Natural killer cell treated with Interleukin-12 subunit alpha and Interleukin-12 subunit beta and Interleukin-15 and Interleukin-18, amount 100 ng/mL, for 72 hours (primary cell): ENCODE measurements at places on chromosomes 16 and 17.

DNA sequence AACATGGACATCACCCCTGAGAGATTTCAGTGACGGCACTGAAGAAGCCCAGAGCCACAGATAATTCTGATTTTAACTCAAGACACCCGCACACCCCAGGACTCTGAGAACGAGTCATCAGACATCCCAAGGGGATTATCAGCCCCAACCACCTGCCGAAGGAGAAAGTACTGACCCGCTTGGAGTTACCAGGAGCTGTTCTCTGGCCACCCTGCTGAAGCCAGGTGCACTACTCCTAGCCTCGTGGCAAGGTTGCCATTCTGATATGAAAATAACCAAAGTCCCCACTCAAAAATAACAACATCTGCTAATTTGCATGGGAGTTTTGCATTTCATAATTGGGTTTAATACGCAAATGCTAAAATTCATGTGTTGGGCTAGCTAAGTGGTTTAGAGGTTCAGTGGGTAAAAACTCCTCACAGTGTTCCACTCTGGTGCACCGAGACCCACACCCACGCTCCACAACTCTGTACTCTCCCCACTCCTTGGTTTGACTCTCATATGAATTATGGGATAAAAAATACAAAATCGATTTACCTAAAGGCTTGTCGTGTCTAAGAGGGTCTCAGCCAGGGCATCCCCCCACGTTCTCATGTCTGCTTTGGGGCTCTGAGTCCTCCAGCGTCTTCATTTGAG lies 143.0 kb upstream of the NOL11 start:
- no peak for DNase-seq

DNA sequence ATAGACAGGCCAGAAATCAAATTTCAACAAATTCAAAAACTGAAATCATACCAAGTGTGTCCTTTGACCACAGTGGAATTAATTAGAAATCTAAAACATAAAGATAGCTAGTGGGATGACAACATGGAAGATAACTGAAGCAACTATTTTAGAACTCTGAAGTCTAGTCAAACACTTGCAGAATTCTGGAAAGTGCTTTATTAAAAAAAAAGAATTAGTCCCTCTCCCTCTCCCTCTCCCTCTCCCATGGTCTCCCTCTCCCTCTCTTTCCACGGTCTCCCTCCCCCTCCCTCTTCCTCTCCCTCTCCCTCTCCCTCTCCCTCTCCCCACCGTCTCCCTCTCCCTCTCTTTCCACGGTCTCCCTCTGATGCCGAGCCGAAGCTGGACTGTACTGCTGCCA lies 6.7 kb upstream of the OR4D1 start:
- no peak for DNase-seq

DNA sequence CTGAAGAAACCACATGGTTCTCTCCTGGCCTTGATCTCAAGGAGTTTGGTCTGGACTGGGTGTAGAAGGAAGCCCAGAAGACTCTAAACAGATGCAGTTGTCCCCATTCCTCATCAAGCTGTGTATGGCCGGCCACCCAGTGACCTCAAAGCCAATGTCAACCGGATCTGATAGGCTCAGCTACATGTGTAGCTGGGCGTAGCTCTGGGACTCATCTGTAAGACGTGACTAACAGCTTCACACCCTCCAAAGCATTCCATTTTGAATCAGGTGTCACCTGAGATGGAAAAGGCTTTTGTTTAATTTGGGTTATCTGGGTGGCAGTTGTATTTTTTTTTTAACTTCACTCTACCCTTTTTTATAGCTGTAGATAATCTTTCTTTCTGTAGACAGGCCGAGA lies 130.4 kb downstream of the ABCC12 start:
- DNase-seq: no peak

DNA sequence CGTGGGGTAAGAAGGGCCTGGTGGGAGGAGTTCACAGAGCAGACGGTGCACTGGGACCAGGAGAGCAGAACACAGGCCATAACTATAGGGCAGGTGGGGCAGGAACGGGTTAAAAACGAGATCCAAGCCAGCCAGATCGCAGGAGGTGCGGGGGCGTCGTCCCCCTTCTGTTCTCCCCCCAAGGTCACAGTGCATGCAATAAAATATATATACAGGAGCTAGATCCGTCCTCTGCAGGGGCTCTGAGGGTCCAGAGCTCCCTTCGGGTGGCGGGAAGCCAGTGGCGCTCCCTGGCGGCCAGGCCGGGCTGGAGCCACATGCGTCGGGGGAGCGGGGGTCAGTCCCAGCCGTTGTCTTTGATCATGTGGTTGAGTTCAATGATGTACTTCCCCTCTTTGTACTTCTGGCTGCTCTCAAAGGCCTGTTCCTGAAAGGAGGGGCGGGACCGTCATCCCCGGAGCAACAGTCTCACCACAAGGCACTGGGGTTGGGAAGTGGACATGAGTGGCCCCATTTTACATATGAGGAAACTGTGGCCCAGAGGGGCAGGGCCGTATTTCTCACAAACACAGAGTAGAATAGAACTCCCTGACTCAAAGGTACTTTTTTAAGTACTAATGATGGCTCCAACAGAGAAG lies 768 bp upstream of the TBX6 start:
- peak; percentile 91 for DNase-seq

GRCh38 chr17:74733365-74734122 lies 3.5 kb upstream of the RAB37 start:
- DNase-seq: no peak

DNA sequence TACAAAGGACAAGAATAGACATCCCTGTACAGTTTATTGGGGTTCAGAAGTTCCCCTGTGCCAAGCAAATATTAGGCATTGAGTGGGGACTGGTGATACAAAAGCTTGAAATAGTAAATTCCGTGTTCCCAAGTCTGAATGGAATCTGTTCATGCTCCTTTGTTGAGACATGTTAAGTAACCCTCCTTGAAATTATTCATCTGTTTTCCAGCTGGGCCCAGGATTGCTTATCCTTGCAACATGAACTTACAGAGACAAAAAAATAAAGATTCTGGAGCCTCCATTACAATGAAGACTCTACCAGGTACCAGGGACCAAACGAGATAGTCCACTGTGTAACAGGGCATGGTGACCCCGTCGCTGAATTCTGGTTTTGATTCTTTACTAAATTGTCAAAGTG lies 6.1 kb upstream of the CCL8 start:
- no peak for DNase-seq

DNA sequence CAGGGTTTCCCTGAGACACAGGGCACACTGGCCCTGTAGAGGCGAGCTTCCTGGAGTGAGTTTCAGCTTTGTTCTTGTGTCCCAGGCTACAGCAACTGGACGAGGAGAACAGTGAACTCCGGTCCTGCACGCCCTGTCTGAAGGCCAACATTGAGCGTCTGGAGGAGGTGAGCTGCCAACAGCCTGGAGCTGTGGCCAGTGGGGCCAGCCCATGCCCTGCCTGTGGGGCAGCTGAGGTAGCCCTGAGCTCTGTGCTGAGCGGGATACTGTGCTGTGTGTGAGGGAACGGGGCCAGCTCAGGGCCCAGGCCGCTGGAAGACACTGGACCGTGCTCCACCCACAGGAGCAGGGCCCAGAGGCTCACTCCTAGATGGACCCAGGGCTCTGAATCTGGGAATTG lies 8.7 kb upstream of the CAPN15 start:
- no peak for DNase-seq

DNA sequence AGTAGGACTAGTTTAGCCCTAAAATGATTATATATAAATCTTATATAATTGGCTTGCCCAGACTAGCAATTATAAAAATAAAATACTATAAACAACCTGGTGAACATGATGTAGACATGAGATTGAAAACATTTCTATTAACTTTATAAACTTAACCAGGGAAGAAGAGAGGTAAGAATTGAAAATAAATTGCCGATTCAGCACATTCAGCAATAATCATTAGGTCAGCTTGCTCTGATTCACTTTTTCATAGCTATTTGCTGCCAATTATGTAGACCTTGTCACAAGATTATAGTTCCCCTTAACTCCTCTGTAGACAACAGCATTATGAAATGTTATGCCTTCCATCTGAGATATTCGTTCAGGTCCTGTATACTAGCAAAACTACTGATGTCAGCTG lies 199.3 kb upstream of the CA10 start:
- no peak for DNase-seq

- DNase-seq: no peak
These were observed 10.0 kb downstream of the TMEM235 start for GRCh38 chr17:78241277-78242023.

- no peak for DNase-seq
These were observed 47.1 kb downstream of the COX10 start for GRCh38 chr17:14116263-14117024.

GRCh38 chr16:85347213-85347591 lies 234.9 kb upstream of the CIBAR2 start:
- no peak for DNase-seq

GRCh38 chr16:20385844-20386832 lies 18.4 kb downstream of the PDILT start:
- no peak for DNase-seq

- no peak for DNase-seq
These were observed 6.9 kb upstream of the LITAF start for GRCh38 chr16:11593581-11593980.

DNA sequence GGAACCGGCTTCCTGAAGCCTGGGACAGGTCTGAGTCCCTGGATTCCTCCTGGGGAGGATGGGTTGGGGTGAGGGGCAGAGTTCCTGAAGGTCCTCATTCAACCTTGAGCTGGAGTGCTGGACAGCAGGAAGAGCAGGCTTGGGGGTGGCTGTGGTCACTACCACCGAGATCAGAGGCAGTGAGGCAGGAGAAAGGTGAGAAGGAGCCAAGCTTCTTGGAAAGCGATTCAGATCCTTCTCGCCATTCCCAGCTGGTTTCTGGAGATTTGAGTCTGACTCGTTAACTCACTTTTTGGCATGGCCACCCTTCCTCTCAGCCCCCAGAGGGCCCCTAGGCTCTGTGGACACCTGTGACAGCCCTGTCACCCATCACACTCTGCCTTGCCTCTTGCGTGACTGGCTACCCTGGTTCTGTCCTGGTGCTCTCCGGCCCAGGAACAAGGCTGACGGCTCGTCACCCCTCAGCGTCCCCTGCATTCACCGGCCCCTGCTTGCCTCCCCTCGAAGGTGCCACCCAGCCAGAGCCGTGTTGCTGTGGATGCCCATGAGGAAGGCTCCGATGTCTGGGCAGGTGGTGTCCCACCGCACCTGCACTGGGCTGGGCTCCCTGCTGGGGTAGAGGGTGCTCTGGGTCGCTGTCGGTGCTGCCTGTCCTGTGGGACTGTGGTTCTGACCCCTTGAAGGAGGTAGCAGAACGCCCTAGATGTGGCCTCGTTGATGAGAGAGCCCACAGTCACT lies 9.7 kb upstream of the TIMP2 start:
- DNase-seq: no peak

GRCh38 chr16:64745258-64745930 lies 376.5 kb downstream of the CDH11 start:
- DNase-seq: no peak

DNA sequence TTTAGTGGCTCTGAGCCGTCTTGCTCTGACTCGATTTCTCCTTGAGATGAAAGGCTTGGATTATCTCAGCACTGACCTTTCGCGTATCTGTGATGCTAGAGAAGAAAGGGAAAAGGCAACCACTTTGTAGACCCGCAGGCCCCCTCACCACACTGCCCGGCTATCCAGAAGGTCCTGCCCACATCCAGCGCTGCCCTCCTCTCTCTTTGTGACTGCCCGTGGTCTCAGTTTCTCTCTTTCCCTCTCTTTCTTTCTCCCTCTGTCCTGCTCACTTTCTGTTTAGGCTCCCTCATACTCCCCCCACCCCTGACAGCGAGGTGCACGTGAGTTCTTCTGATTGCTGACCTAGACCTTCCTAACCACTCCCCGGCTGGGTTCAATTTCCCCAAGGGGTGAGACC lies 12.8 kb upstream of the TBX21 start:
- no peak for DNase-seq

DNA sequence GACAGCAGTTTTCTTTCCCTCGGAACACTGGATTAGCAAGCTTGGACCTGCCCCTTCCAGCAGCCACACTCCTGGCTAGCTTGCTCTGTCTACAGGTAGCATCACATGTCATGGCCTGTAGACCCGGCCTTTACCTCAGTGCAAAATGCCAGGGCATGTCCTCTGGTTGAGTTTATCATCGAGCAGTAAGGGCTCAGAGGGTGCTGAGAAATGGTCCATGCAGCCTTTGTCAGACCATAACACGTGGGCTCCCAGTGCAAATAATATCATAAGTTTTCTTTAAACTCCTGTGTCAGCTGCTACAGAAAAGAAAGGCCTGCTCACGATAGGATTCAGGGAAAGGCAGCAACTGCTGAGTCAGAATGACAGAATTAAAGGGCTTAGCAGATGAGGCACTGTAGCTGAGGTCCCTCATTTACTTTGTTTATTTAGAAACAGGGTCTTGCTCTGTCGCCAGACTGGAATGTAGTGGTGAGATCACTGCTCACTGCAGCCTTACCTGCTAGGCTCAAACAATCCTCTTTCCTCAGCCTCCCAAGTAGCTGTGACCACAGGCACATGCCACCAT lies 8.0 kb upstream of the GNA13 start:
- no peak for DNase-seq

- DNase-seq: no peak
These were observed 20.1 kb downstream of the RAB40B start for GRCh38 chr17:82678265-82678891.

DNA sequence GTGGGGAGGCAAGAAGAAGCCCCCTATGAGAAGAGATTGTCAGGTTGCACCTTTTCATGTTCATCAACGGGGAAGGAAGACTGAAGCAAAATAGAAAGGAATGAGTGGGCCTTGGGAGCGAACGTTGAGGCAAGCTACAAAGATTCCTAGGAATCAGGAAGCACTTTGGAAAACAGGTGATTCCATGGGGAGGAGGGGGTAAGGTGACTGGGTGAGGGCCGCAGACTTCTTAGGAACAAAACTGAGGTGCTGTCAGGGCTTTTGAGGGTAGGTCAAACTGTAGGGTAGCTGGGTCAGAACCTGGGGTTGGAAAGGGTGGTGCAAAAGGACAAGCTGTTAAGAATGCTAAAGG lies 528 bp downstream of the ITFG1 start:
- no peak for DNase-seq

GRCh38 chr17:20046629-20047028 lies 37.5 kb downstream of the SPECC1 start:
- no peak for DNase-seq

DNA sequence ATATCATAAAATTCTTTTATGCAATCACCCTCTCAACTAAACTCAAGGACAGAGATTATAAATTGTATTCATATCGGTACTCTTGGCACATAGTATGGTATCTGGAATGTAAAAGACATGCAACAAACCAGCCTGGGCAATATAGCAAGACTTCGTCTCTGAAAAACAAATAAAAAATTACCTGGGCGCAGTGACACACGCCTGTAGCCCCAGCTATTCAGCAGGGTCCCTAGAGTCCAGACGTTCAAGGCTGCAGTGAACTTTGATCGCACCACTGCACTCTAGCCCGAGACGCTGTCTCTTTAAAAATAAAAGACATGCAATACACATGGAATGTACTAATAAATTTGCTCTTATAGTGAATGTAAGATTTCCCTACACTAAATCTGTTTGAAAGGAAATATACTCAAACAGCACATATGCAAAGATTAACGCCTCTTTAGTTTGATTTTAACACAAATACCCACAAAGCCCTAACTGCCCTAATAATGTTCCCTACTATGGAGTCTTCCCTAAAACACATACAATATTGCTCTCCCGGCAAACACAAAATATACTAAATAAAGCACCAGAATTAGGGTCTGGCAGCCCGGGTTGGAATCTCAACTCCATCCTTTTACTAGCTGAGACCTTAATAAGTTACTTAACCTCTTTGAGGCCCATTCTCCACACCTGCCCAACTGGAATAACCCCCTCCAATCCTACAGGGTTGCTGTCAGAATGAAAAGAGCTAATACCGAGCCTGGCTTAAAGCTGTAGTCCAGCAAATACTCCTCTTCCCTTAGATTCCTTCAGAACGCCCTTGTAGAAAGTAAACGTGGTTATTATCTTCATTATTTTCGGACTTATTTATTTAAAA lies 1.2 kb downstream of the ABCA5 start:
- no peak for DNase-seq

GRCh38 chr17:57597531-57598453 lies 147.3 kb downstream of the CCDC182 start:
- DNase-seq: no peak
